ENCODE measurements at places on chromosomes 7 and 10.
A peak's percentile ranks its signal among the peaks of the same experiment; 100 is the strongest.

GRCh38 chr7:28560767-28561166 is 148.4 kb downstream of the CREB5 start:
- no peak for DNase-seq

DNA sequence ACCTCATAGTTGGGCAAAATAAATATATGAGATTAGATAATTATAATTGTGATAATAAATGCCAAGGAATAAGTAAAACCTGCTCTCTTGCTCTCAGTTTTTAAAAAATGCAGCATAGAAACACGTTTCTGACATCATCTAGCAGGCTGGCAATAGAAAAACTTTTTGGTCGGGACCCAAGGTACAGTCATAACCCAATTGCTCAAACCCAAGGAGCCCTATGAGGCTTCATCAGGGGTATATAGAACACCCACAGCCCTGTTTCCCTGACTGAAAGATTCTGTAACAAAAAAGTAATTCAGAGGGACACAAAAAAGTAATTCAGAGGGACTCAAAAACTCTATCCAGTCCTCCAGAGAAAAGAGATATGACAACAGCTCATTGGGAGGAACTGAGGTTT is 3.8 kb downstream of the PDE1C start:
- no peak for DNase-seq

- no peak for DNase-seq
These were observed 9.6 kb upstream of the CFAP70 start for GRCh38 chr10:73368238-73368637.

DNA sequence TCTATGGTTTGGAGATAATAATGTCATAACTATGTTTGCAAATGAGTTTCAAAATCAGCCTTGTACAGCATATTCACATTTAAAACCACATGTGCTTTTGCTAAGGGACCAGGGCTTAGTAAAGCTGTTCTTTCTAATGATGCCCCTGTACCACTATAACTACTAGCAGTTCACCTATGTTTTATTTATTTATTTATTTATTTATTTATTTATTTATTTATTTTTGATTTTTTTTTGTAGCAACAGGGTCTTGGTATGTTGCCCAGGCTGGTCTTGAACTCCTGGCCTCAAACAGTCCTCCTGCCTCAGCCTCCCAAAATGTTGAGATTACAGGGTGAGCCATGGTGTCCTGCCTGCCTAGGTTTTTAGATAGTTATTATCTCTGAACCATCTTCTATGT is 96.9 kb downstream of the CFAP58 start:
- no peak for DNase-seq

DNA sequence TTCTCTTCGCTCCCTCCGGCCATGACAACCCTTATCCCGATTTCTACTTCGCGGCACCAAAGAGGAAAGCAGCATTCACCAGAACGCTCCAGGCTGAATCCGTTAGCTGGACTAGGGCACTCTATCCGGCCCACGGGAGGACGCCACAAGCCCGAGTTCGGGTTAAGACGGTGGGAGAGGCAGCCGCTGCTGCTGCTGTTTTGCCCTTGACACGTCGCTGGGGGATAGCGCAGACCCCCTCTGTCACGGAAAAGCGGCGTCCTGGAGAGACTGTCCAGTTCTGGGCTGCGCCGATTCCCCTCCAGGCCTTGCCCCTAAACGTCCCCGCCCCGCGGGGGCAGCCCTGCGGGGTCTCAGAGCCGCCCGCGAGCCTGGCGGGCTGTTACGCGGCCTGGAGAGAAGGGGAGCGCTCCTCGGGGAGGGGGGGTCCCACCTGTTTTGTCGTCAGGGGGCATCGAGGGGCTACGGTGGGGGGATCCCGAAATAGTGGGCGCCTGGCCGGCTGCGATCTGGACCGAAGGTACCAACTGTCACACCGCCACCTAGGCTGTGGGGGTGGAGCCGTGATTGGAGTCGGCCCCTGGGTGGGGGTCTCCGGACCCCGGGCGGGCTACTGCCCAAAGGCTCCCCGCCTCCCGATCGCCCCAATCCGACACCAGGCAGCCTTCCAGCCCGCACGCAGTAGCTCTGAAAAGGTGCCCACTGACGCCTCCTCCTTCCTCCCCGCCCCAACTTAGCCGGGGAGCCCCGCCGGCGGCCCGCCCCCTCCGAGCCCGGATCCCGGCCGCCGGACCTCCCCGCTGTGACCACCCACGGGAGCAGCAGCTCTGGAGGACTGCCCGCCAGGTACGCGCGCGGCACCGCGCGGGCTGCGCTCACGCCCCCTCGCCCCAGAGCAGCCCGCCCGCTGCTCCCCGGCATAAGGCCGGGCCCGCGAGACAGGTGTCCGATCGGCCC is 772 bp downstream of the SGMS1 start:
- DNase-seq, result peak; percentile 30

- DNase-seq, result no peak
These were observed 172.8 kb upstream of the IMMP2L start for GRCh38 chr7:111734954-111735660.

DNA sequence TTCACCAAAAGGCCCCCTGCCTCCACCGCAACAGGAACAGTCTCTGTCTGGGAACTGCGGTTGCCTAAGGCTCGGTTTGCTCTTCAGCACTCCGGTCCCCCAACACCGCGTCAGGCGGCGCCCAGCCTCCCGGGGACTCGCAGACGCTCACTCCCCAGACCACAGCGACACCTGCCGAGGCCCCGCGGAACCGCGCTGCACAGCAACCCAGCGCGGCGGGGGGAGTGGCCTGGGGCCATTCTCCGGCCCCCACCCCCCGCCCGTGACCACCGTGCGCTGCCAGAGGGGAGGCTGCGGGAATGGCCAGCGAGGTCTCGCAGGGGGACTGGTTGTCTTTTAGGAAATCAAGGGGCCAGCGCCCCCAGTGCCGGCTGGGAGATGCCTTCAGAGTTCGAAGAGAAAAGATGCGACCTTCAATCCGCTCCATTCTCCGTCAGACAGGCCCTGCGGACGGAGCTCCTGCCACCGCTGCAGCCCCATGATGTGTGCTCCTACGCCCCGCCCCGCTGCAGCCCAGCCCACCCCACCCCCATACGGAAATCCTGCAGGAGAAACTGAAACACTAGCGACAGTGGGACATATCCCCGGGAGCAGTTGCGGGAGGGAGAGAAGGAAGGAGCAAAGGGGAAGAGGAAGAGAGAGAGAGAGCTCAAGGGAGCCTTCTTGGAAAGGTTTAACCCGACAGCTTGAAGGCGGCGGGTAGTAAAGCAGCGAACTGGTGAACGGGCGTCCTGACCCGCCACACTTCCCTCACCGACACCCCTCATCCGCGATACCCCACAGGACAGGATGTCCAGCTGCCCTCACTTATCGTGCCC is 137.4 kb upstream of the CDCA7L start:
- peak; percentile 81 for DNase-seq

GRCh38 chr7:120370954-120371353 is 98.0 kb downstream of the KCND2 start:
- no peak for DNase-seq

GRCh38 chr7:6637544-6638229 is 569 bp downstream of the ZNF316 start:
- no peak for DNase-seq

GRCh38 chr10:21273400-21273968 is 252.0 kb downstream of the SKIDA1 start:
- no peak for DNase-seq

DNA sequence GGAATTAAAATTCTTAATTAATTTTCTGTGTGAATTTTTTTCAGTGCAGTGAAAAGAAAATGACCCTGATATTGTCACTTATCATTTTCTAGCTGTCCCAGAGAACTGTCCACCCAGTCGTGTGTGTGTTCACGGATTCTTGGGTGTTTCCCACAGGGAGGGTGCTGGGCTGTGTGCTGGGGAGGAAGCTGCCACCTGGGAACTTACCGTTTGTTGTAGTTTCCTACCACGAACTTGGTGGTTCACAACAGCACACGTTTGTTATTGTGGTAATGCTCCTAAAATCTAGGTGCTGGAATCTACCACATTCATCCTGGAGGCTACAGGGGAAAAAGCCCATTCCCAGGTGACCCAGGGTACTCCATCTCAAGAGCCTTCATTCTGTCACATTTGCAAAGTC is 276.1 kb downstream of the GLRX3 start:
- DNase-seq, result no peak

- peak; percentile 41 for DNase-seq
These were observed 1.0 kb downstream of the ATE1 start for GRCh38 chr10:121926671-121927317.

- DNase-seq, result no peak
These were observed 37.5 kb downstream of the NT5C2 start for GRCh38 chr10:103155471-103156085.

DNA sequence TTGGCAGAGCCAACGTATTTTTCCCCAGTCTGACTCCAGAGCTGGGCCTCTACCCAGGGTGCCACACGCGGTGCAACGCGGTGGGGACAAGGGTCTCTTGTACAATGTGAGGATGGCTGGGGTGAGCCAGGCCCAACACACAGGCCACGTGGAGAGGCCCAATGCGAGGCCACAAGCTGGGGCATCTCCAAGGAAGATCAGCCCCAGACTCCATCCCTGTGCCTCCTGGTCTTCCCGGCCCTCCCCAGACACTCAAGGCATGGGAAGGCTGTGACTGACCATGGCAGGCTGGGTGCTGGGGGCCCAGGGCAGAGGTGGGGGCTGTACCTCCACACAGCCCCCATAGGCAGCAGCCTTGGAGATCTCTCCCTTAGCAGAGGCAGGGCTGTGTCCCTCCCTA is 135.3 kb upstream of the FAM20C start:
- no peak for DNase-seq

- DNase-seq, result no peak
These were observed 15.7 kb downstream of the TMEM72 start for GRCh38 chr10:44926751-44927351.

- DNase-seq, result no peak
These were observed 259.5 kb upstream of the LRRN3 start for GRCh38 chr7:110831419-110831818.

DNA sequence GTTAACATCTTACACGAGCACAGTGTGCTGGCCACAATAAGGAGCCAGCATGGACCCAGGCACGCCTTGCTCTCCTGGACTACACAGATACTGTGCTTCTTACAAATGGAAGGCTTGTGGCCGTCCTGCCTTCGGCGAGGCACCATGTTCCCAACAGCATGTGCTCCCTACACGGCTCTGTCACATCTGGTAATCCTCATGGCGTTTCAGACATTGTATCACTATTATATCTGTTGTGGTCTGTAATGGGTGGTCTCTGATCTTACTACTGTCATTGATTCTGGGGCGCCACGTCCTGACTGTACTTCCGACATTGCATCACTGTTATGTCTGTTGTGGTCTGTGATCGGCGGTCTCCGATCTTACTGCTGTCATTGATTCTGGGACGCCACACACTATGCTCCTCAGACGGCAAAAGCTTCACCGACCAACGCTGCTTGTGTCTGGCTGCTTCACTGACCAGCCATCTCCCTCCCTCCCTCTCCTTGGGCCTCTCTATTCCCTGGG is 195.4 kb downstream of the MAD1L1 start:
- DNase-seq, result no peak

GRCh38 chr10:7085913-7086589 is 324.8 kb downstream of the SFMBT2 start:
- DNase-seq, result peak; percentile 46

GRCh38 chr7:68461430-68461829 is 1136.8 kb upstream of the AUTS2 start:
- no peak for DNase-seq

All from renal cortex interstitium (tissue), 15 donors.